Stimulated activated CD8-positive, alpha-beta memory T cell treated with anti-CD3 and anti-CD28 coated beads, Interleukin-4, amount 100 ng/mL, for 1 hour (primary cell): ENCODE measurements at places on chromosomes 13 and 19.

DNA sequence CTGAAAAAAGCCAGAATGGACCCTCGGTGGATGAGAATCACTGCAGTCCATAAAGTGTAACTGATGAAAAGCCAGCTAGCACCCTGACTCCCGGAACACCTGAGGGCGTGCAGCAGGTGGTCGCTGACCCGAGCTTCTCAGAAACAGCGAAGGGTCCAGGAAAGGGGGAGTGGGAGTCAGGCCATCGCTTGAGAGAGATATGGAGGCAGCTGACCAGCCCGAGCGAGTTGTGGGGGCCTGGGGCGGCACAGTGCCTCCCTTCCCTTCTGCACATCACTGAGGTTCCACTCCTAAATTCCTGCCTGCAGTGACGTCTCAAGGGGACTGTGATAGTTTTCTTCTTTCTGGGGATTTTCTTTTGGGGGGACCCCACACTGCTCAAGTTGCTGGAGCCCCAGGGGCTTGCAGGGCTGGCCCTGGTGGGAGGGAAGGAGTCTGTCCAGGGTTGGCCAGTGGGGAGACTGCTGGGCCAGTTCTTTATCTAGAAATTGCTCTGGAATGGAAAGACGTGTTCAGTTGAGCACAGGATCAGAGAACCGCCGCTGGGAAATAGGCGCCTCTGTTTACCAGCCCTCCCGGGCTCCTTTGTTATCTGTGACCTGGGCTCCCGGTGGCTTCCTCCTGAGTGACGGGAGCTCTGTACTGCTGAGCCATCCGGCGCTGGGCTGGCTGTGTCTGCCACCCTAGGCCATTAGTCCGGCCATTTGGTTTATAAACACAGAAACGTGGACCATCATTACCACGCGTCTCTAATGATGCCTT, 71.3 kb downstream of the RAB20 start:
- no peak for DNase-seq

- no peak for DNase-seq
Measured at GRCh38 chr13:29270271-29270985, 325.1 kb downstream of the SLC7A1 start.

GRCh38 chr19:335072-335471, 9.5 kb downstream of the MIER2 start:
- DNase-seq = no peak

DNA sequence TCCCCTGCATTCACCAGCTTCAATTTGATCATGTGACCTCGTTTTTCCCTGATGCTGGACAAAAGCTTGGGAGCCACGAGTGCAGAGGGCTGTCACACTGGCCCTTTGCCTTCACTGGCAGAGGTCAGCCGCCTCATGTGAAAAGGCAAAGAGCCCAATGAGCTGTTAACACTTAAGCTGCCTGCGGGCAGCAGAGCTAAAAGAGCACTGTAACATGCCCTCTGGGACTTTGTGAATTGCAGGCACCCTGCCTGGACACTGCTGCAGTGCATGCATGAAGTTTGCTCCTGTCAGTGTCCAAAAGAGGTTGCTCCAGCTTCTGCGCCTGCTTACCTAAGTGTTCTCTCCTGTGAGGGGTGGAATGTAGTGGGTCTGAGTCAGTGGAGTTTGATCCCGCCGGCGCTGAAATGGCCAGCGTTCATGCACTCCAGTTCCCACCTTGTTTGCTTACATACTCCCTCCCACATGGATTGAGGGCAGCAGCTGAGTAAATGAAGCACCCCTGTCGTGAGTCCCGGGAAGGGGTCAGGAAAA, 193.7 kb downstream of the RFC3 start:
- no peak for DNase-seq

DNA sequence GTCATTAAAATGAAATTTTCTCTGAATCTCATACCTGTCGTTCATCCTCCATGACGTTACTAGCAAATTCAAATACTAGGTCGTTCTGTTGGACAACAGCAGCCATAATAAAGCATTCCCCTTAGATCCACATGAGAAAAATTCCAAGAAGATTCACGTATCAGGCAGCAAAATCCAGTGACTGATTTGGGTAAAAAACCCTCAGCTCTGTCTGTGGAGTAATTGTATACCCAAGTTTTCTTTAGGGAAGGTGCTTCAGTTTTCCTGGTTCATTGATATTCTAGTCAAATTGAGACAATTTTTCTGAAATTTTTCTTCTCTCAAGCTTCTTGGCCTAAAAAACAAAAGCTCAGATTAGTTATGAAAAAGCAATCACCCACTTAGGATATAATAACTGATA, 37.2 kb downstream of the ELF1 start:
- no peak for DNase-seq

- no peak for DNase-seq
Measured at GRCh38 chr13:110228936-110229904, 77.7 kb downstream of the COL4A1 start.

DNA sequence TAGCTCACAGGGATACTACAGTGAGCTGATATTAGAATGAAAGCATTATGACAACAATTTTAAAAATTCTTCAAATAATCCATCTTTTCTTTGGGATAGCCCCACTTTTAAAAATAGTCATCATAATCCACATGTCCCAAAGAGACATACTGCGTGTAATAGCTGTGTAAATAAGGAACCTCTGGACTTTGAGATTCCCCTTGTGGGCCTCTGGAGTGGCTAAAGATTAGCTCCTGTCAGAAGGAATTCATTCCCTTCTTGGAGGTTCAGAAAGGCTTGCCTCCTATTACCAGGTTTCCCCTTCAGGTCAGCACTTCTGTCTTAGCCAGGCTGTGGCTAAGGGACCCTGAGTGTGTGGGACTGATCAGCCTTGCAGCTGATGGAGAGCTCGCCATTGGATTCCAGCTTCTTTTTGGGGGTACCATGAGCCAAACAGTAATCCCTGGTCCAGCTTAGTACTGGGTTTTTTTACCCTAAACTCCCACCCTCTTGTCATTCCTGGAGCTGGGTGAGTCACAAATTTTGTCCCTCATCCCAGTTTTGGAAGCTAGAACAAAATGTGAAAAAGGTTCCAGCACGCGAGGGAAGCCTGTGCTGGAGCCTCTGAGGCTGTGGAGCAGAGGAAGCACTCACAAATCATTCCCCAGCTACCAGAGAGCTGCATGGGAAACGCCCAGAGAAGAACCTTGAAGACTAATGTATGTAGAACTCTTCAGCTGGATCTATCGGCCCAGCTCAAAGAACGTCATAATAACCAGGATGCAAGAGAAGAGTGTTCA, 96.7 kb downstream of the RNASEH2B start:
- DNase-seq = no peak
